ENCODE measurements at places on chromosomes 13 and 19.

- ATAC-seq, result peak; percentile 38
Observed at GRCh38 chr19:3506384-3507340, 551 bp downstream of the FZR1 start.

DNA sequence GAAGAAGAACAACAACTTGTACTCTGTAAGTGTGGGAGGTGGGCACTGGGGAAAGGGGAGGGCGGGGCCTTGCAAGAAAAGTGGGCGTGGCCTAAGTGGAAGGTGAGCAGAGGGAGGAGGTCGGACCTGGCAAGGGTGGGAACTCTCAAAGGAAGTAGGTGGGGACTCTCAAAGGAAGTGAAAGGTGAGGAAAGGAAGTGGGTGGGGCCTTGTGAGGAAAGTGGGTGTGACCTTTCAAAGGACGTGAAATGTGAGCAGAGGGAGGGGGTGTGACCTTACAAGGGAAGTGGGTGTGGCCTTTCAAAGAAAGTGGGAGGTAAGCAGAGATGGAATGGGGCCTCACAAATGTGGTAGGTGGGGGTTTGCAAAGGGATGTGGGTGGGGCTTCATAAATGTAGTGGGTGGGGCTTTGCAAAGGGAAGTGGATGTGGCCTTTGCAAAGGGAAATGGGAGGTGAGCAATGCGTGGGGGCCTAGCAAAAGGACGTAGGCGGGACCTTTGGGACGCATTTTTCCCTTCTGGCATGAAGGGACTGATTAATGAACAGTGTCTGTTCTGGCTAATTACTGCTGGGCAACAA is 25.9 kb downstream of the ACSBG2 start:
- no peak for ATAC-seq

DNA sequence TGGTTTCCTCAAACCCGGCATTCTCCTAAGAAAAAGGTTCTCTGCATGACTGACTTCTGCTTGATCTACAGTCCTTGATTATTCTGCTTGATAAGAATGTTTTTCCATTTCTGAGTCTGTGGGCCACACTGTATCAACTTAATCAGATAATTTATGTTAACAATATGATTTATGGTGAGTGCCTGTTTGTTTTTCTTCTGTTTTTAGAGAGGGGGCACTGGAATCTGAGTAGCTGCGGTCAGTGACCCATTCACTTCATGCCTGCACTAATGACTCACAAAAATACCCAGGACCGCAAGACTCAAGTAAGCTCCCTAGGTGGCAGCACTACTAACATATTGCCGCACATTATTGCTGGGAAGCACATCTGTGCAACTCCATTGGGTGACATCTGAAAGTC is 542.3 kb upstream of the ATXN8OS start:
- ATAC-seq, result peak; percentile 99

DNA sequence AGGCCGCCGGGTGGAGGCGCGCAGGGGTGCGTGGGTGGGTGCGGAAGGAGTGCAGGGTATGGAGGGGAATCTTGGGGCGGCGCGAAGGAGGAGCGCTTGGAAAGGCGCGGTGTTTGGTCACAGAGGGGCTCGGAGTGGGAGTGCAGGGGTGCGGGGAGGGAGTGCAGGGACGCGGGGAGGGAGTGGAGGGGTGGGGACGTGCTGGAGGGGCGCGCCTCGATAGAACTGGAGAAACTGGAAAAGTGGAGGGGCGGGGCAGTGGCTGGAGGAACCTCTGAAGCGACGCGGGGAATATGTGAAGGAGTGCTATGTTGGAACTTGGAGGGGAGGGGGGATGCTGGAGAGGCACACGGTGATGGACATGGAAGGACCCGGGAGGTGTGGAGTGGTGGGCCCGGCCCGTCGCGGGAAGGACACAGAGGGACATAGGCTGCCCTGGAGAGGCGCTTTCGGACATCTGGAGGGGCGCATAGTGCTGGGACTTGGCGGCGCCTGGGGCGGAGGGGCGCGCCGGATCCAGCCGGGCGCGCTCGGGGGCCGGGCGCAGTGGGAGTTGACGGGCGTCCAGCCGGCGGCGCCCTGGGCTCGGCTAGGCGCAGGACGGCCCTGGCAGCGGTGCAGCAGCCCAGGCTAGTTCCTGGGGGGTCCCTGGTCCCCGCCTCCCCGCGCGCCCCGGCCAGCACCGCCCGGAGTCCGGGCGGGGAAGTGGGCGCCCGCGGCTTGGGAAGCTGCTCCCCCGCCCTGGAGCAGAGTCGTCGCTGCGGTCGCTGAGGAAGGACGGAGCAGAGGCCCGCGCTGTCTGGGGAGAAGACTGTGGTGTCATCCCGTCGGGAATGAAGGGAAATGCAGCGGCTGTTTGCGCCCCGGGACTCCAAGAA is 20.8 kb upstream of the SGCG start:
- no peak for ATAC-seq

GRCh38 chr13:98476106-98476505 is 100.8 kb downstream of the STK24 start:
- no peak for ATAC-seq

Data from SK-N-SH treated with all-trans-retinoic acid at 6 μM for 48 hours (cell line).